ENCODE measurements at places on chromosomes 5 and 9.

DNA sequence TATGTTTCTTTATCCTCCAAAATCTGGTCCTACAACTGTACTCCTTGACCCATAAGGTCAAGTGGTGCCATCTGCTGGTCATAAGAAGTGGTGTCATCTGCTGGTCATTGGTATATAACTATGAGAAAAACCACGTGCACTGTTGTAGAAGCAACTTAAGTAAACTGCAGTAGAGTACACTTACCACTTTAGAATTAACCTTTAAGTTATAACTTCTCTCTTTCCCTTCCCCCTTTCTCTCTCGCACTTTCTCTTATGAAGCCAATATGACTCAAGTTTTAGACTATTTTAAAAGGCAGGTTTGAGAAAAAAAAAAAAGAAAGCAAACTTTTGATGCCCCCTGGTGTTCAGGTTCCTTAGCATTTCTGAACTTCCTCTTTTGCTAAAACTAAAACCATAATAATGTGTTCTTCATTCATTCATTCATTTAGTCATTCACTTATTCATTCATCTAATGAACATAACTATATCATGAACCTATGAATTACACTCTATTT lies 12.8 kb upstream of the MTAP start:
- DNase-seq: peak; percentile 66

DNA sequence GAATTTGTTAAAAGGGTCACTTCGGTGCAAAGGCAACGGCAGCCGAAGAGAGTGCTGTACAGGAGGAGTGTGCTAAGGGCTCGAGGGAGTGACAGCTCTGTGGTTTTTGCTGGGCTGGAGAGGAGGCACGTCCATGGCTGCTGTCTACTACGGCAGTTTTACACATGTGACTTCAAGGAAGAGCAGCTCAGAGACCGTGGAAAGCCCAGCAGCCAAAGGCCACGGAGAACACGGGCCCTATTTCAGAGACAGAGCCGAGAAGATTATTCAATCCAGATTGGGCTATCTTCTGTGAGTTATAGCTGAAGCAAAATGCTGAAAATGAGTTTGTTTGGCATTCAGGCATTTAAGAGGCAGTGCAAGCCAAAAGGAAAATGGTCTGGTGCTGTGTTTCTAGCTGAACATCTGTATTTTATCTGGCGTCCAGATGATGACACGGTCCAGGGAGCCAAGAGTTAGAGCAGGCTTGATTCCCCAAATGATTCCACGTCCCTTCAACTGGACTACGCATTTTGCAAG lies 96.4 kb downstream of the RFK start:
- DNase-seq: no peak

DNA sequence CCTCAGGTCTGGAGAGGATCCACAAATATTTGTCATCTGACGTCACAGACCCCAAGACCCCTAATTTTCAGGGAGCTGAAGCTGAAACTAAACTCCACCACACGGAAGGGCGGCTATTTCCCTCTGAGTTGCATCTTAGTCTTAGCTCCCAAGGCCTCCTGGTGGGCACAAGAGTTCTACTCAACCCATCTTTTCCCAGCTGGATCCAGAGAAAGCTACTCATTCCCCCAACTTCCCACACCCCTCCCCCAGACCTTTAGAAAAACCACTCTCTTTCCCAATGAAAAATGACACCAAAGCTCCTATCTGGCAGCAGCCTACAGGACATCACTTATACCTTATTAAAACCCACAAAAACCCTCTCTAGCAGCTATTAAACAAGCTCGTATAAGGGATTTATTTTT lies 67.1 kb upstream of the SLC1A1 start:
- DNase-seq: no peak

DNA sequence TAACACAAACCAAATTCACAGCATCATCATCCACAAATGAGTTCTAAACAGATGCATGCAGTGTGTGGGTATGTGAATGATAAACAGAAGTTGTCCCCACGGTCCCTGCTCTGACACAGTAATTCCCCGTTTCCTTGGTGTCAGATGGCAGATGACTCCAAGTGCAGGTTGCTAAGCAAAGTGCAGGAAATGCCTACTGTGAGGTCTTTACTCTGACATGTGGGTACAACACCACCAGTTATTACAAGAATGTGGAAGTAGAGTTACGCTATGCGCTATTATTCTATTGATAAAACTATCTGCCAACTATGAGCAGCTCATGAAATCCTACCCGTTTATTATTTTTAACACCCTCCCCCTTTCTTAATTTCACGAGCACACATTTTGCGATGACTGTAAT lies 448.9 kb downstream of the BNC2 start:
- no peak for DNase-seq

DNA sequence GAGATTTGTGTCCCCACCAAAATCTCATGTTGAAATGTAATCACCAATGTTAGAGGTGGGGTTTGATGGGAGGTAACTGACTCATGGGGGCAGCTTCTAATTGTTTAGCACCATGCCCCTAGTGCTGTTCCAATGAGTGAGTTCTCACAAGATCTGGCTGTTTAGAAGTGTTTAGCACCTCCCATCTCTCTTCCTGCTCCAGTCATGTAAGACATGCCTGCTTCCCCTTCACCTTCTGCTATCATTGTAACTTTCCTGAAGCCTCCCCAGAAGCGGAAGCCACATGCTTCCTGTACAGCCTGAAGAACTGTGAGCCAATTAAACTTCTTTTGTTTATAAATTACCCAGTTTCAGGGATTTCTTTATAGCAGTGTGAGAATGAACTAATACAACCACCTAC lies 170.5 kb downstream of the NDUFS4 start:
- peak; percentile 74 for DNase-seq

DNA sequence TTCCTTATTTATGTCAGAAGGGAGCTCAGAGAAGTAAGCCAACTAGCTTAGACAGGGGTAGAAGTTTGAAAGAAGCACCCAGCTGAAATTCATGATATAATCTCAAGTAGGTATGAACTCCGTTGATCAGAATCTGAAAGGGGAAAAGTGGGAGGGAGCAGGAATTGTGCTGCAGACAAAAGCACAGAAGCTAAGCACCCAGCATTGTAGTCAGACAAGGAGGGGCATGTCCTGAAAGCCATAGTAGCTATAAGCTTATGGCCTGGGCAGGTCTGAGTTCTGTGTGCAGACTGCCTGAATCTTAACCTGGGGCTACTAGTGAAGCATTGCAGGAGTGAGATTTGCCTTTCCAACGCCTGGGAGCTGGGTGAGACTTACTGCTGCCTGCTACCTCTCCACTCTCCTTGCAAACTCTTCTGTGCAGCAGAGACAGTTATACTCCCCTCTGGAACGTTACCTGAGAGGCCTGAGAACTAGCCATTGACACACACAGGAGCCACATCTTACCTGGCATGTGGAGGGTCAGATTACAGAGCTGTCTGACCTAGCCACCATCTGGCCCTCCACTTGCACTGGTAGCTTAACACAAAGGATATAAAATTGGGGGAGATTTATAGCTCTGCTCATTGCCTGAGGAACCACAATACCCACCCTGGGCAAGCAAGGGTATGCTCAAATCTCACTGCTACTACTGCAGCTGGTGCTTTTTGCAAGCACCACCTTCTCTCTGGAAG lies 9.8 kb upstream of the CYLC2 start:
- DNase-seq: no peak

DNA sequence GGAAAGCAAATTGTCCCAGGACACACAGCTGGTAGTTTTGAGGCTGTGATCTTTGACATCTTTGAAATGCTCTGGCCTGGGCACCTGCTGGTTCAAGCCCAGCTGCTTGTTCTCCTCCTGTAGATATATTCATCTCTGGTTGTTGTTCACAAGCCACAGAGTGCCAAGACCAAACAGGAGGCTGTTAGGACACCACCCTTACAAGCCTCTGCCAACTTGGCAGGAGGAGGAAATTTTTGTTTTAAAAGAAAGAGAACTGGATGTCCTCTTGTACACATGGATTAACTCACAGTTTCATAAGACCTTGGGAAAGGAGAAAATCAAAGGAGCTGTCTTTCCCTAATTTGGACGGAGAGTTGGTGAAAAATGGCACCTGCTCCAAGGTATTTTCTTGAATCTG lies 8.5 kb upstream of the ZFP62 start:
- DNase-seq: no peak

DNA sequence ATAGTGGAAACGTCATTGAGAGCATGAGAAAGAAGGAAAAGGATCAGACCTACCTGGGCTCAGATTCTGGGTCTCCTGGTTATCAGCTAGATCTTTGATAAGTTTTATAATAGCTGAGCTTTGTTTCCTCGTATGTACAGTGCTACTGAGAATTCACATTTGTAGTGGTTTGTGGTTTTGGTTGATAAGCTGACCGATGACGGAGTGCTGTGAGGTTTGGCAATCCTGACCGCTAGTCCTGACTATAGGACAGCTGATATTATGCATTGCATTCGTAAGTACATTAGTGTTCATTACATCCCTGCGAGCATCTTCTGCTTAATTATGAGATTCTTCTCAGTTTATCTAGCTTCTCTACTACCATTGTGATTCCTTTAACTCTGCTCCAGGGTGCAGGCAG lies 190.7 kb upstream of the SLC27A6 start:
- DNase-seq: peak; percentile 0

DNA sequence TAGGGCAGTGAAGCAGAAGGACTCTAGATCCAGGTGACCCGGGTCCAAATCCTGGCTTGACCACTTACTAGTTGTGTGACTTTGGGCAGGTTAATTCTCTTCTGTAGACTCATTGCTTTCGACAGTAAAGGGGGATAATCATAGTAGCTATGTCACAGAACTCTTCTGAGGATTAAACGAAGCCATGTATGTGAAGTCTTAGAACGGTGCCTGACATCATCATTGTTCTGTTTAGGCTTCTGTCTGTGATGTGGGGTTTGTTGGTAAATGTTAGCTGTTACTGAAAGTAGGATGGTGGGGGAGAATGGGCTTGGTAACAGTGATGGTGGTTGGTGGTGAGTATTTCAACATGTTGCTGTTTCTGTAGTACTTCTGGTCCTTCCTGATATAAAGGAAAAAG lies 73.7 kb downstream of the MAP1B start:
- DNase-seq: no peak

DNA sequence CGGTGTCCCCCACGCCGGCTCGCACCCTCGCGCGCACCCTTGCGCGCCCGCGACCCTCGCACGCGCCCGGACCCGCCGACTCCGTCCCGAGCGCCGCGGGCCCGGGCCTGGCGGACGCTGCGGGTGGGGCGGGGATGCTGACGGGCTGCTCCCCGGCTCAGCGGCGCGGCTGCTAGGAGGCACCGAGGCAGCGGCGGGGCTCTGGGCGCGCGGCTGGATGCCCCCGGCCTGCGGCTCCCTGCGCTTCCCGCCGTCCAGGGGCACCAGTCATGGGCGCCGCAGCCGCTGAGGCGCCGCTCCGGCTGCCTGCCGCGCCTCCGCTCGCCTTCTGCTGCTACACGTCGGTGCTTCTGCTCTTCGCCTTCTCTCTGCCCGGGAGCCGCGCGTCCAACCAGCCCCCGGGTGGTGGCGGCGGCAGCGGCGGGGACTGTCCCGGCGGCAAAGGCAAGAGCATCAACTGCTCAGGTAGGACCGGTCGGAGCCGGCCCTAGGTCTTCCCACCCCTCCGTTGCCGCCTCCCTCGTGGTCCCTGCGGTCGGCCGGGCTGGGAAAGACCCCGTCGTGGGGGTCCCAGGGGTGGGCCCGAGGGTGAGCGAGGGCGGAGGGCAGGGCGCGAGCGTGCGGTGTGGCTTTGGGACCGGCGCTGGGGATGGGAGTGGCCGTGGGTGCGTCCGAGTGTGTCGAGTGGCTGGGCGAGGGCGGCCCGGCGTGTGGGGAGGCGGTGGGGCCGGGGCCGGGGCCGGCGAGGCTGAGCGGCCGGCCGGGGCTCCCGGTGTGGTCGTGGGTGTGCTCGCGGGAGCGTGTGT lies 530 bp downstream of the TMEFF1 start:
- no peak for DNase-seq

DNA sequence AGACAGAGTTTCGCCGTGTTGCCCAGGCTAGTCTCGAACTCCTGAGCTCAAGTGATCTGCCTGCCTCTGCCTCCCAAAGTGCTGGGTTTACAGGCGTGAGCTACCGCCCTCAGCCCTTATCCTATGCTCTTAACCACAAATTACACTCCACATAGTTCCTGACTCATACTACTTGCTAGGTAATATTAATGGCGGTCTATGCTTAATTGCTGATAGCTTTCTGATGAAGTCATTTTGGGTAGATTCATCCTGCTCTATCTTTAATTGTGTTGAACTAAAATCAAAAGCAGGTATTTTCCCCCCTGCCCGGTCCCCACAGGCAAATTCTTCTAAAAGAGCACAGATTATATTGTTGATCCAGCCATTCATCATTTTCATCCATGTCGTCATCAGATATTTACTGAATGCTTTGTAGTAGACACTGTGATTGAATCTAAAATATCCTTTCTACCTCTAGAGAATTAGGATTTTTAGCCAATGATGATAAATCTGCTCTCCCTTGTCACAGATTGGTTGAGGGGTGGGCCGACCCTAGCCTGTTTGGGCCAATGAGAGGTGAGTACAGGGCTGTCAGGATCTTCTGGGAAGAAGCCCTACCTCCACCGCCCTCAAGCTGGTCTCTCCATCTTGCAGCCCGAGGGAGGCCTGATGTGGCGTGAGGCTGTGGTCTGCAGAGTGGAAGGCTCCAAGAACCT lies 144.8 kb downstream of the NR3C1 start:
- DNase-seq: no peak

GRCh38 chr9:30116673-30117217 lies 2267.7 kb upstream of the ACO1 start:
- DNase-seq: no peak

GRCh38 chr9:131478421-131478868 lies 24.3 kb upstream of the POMT1 start:
- no peak for DNase-seq

- DNase-seq: no peak
Measured at GRCh38 chr9:517993-518392, 303.3 kb downstream of the DOCK8 start.

DNA sequence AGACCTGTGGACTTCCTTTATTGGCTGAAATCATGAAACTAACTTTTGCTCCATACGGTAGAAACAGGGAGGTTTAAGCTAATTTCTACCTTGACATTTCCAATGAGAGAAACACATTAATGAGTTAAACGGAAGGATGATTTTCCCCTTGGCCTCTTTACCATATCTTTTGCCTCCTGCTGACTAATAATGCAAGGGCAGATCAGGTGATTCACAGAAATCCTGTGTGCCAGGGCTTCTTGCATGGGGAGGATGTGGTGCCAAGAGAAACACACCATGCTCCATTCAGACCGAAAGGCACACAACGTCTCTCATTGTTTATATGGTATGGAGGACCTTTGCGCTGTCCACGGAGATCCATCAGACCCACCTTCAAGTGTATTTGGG lies 17.4 kb upstream of the PRLR start:
- DNase-seq: no peak

- peak; percentile 53 for DNase-seq
Measured at GRCh38 chr5:141914199-141914743, 9.4 kb upstream of the DELE1 start.

- no peak for DNase-seq
Measured at GRCh38 chr9:32603914-32604852, 31.2 kb upstream of the NDUFB6 start.

Measured in GF-D8 (cell line).